Activated CD4-positive, alpha-beta T cell treated with anti-CD3 and anti-CD28 coated beads, Interleukin-2, amount 50 U/mL, for 1 hour (primary cell): ENCODE measurements at places on chromosomes 7 and 10.

DNA sequence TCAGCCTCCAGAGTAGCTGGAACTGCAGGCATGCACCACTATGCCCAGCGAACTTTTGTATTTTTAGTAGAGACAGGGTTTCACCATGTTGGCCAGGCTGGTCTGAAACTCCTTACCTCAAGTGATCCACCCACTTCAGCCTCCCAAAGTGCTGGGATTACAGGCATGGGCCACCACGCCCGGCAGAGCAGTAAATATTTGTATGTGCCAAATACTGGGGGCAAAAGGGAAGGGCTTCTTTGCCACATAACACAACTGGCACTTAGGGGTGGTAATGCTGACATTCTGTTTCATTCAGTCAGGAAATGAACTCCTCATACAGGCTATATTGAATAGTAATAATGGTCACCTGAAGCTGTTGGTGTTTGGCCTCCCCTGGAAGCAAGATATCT is 41.6 kb downstream of the ACSM6 start:
- DNase-seq: no peak

- DNase-seq: no peak
Measured at GRCh38 chr10:670990-671389, 18.5 kb downstream of the DIP2C start.

DNA sequence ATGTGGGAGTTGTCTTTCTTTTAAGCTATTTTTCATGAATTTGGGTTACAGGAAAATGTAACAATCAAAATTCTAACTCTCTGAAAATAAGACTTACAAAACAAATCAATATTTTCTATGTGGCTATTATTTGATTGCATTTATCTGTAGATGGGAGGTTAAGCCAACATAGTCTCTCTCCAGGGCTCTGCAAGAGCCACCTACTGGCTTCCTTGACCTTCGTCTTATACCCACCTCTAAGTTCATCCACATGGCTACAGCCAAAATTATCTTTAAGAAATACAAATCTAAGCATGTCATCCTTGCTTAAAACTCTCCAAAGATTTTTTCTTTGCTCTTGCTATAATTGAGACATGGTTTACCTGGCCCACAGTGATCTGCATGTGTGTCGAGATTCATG is 14.2 kb downstream of the GRM3 start:
- no peak for DNase-seq

GRCh38 chr10:93221521-93221920 is 147.8 kb downstream of the CYP26A1 start:
- DNase-seq: no peak

DNA sequence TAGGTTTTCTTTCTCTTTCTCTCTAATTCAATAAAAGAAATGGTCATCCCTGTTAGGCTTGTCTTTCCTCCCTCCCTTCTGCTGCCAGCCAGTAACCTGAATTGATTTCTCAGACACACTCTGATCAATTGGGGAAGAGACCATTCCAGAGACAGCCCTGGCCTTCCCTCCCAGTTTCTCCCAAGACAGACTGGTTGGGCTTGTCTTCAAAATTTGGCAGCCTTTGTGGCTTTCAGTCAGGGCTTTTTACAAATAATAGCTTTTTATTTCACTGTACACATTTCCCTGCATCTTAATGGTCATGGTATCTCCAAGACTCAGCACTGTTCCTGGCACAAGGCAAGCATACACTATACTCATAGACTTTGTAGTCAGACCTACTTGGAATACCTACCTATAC is 33.9 kb downstream of the BCAP29 start:
- DNase-seq: no peak

GRCh38 chr10:99234791-99235657 is 628 bp downstream of the HPSE2 start:
- no peak for DNase-seq

DNA sequence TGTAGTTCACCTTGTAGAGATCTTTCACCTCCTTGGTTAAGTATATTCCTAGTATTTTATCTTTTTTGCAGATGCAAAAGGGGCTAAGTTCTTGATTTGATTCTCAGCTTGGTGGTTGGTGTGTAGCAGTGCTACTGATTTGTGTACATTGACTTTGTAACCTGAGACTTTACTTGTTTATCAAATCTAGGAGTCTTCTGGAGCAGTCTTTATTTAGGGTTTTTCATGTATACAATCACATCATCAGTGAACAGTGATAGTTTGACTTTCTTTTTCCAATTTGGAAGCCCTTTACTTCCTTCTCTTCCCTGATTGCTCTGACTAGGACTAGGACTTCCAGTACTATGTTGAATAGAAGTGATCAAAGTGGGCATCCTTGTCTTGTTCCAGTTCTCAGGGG is 33.8 kb downstream of the GPR22 start:
- no peak for DNase-seq

- DNase-seq: no peak
Measured at GRCh38 chr7:16651396-16652239, 5.6 kb downstream of the BZW2 start.
